SJSA1 (cell line): ENCODE measurements at places on chromosomes 3 and 15. TPM values are rescaled to one million over a fixed set of nuclear protein-coding genes. Genes with fewer than 3 reads are reported as not detected.

- no peak for DNase-seq
- no peaks in the 10 kb centered on the region for H3K36me3 ChIP-seq
- H3K27me3 ChIP-seq, result no peaks in the 10 kb centered on the region
- H3K4me3 ChIP-seq, result no peak overlapping the region
- H3K27ac ChIP-seq, result no peak overlapping the region
- H3K4me1 ChIP-seq, result peaks cover 21% of the 10 kb centered on the region
These were observed 95.3 kb upstream of the HES1 start for GRCh38 chr3:194040516-194041273.

GRCh38 chr3:14691239-14691638 lies 16.3 kb downstream of the C3orf20 start:
- no peaks in the 10 kb centered on the region for H3K4me1 ChIP-seq
- no peak overlapping the region for H3K4me3 ChIP-seq
- H3K27ac ChIP-seq, result no peak overlapping the region
- H3K36me3 ChIP-seq, result no peaks in the 10 kb centered on the region
- no peak for DNase-seq

GRCh38 chr3:5186089-5186857 lies 1.2 kb upstream of the EDEM1 start:
- peaks cover 11% of the 10 kb centered on the region for H3K4me1 ChIP-seq
- no peaks in the 10 kb centered on the region for H3K27me3 ChIP-seq
- no peak overlapping the region for H3K4me3 ChIP-seq

DNA sequence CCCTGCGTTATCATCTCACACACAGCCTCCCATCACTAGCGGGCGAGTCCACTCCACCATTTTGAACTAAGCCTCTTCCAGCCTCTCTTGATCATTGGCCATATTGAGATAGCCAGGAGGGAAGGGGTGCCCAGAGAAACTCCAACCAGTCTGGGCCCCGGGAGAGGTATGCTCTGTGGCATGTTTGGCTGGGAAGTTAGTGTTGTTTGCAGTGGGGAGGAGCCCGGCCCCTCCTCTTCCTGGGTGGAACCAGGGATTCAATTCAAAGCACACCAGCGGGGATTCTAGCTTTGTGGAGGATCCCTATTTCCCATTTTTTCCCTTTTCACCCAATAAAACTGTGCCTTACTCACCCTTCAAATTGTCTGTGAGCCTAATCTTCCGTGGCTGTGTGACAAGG lies 71.8 kb downstream of the GBE1 start:
- H3K27me3 ChIP-seq, result no peaks in the 10 kb centered on the region
- H3K4me3 ChIP-seq, result no peak overlapping the region
- no peaks in the 10 kb centered on the region for H3K36me3 ChIP-seq
- no peaks in the 10 kb centered on the region for H3K4me1 ChIP-seq
- no peak for DNase-seq

GRCh38 chr3:179149406-179149867 lies 1.3 kb downstream of the PIK3CA start:
- H3K36me3 ChIP-seq, result peaks cover 6% of the 10 kb centered on the region
- no peaks in the 10 kb centered on the region for H3K27me3 ChIP-seq
- peaks cover 8% of the 10 kb centered on the region for H3K4me1 ChIP-seq

GRCh38 chr15:33649217-33649933 lies 318.9 kb upstream of the CHRM5 start:
- H3K4me3 ChIP-seq, result no peak overlapping the region
- no peak overlapping the region for H3K27ac ChIP-seq
- no peaks in the 10 kb centered on the region for H3K4me1 ChIP-seq
- DNase-seq, result no peak
- H3K27me3 ChIP-seq, result peaks cover 44% of the 10 kb centered on the region

DNA sequence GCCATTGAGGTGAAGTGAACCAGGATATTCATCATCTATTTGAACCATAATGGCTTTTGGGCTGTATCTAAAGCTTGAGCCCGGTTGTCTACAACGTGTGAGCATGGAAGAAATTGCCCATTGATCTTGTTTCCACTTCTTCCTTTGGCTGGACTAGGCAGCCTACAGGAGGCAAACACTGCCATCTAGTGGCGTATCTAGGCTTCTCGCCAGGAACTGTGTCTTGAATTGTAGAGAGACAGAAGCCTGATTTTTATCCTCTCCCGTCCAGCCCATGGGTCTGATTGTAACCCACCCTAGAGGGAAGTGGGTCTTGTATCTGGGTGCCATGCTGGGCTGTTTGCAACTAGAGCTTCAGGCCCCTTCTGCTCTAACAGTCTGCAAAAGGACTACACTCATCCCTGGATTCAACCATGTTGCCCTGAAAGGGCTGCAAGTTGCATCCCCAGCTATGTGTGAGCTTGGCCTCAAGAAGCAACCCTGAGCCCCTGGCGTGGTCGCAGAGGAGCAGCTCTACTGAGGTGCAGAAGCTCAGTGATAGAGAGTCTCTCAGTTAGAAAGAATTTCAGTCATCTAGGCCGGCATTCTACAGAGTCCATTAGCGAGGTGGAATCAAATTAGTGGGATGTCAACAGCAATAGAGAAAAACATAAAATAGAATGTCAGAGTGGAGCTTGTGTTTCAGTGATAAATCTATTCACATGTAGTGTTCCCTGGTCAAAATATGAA lies 170.2 kb upstream of the UMPS start:
- peak; percentile 66 for DNase-seq
- no peak overlapping the region for H3K4me3 ChIP-seq
- H3K27me3 ChIP-seq, result no peaks in the 10 kb centered on the region
- peaks cover 30% of the 10 kb centered on the region for H3K4me1 ChIP-seq

The PRR20G gene
- total RNA-seq, result not detected in 2 replicates

The TICRR gene
- 8.6 and 10.5 TPM in 2 replicates for total RNA-seq

The GAP43 gene
- not detected in 2 replicates for total RNA-seq

The ALDH1L1 gene
- total RNA-seq, result not detected in 2 replicates

The MORC1 gene
- total RNA-seq, result not detected in 2 replicates

The SLC6A1 gene
- not detected in 2 replicates for total RNA-seq
